HCT116 (cell line): ENCODE measurements at places on chromosomes 5 and 9. TPM values are rescaled to one million over a fixed set of nuclear protein-coding genes. Genes with fewer than 3 reads are reported as not detected.
A peak's percentile ranks its signal among the peaks of the same experiment; 100 is the strongest.

DNA sequence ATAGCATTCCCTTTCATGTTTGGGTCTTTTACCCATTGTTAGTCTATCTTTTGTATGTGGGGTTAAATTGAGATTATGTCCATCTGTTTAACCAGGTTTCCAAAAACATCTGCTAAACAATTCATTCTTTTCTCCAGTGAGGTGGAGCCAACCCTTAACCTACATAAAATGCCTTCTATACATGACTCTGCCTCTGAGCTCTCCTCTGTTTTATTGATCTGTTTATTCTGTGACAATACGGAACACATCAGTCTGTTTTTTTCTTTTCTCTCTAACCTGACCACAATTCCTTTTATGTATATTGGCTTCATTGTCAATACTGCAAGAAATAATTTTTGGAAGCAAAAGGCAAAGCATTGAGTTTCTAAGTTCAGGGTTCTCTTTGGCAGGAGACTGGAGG, 9.9 kb upstream of the ARL15 start:
- no peaks in the 10 kb centered on the region for H3K36me3 ChIP-seq
- no peak overlapping the region for H3K27ac ChIP-seq
- no peak overlapping the region for H3K4me3 ChIP-seq

- no peak for DNase-seq
- H3K36me3 ChIP-seq: no peaks in the 10 kb centered on the region
- no peak overlapping the region for H3K27ac ChIP-seq
- peaks cover 5% of the 10 kb centered on the region for H3K4me1 ChIP-seq
Measured at GRCh38 chr9:116555119-116555518, 132.0 kb upstream of the TRIM32 start.

DNA sequence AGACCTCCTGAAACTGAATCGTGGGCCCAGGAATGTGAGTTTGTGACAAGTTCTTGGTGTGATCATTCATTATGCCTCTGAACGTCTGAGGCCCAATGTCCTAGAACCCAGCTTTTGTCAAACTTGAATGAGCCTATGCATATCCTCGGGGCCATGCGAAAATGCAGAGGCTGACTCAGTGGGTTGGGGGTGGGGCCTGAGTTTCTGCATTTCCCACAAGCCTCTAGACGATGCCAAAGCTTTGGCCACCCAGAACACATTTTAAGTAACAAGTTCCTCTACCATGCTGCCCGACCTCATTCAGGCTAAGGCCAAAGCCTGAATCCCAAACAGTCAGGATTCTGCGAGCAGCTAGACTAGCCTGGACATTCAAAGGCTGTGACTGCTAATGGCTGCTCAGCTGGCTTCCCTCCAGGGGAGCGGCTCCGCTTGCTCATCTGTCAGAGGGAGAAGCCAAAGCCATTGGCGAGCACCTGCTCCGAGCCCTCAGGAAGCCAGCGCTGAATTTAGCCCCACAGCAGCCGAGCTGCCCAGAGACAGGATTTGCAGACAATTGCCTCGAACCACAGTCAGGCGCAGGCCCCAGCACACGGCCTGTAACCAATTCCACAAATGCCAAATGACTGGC, 177.5 kb downstream of the ZDHHC21 start:
- H3K4me3 ChIP-seq: no peak overlapping the region
- DNase-seq: no peak
- no peaks in the 10 kb centered on the region for H3K4me1 ChIP-seq
- H3K27me3 ChIP-seq: peaks cover 3% of the 10 kb centered on the region; the same call in 1 of the 2 replicates
- no peak overlapping the region for H3K27ac ChIP-seq
- H3K36me3 ChIP-seq: no peaks in the 10 kb centered on the region

- H3K36me3 ChIP-seq: no peaks in the 10 kb centered on the region
- H3K27me3 ChIP-seq: peaks cover 42% of the 10 kb centered on the region
- no peak for DNase-seq
- H3K4me1 ChIP-seq: no peaks in the 10 kb centered on the region
- no peak overlapping the region for H3K27ac ChIP-seq
Measured at GRCh38 chr5:137375741-137376526, 123.2 kb downstream of the SPOCK1 start.

- peaks cover 11% of the 10 kb centered on the region for H3K27me3 ChIP-seq
- no peak overlapping the region for H3K27ac ChIP-seq
- H3K36me3 ChIP-seq: no peaks in the 10 kb centered on the region
- H3K4me3 ChIP-seq: no peak overlapping the region
Measured at GRCh38 chr9:90419221-90419851, 223.3 kb downstream of the DIRAS2 start.

The TAF1L gene
- not detected for total RNA-seq

DNA sequence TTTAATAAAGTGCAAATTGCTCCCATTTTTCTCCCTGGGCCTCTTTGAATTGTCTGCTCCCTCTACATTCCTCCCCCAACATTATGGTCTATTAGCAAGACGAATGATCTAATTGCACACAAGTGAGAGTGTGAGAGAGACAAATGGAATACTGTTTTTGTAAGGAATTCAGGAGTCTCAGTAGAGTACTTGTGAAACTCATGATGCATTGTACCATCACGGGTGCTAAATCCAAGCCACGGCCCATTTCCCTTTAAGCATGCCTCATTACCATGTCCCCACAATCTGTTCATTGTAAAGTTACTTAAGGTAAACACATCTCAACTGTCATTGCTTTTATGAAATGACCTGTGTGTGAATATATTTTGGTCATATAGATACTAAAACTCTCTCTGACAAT, 62.8 kb downstream of the CD180 start:
- no peak for DNase-seq
- no peak overlapping the region for H3K27ac ChIP-seq
- peaks cover 13% of the 10 kb centered on the region; the same call in 1 of the 2 replicates for H3K27me3 ChIP-seq
- no peaks in the 10 kb centered on the region for H3K36me3 ChIP-seq
- no peaks in the 10 kb centered on the region for H3K4me1 ChIP-seq
- no peak overlapping the region for H3K4me3 ChIP-seq

GRCh38 chr5:27450607-27451006, 412.2 kb upstream of the CDH9 start:
- no peaks in the 10 kb centered on the region for H3K36me3 ChIP-seq
- no peaks in the 10 kb centered on the region for H3K27me3 ChIP-seq
- DNase-seq: no peak

- no peak overlapping the region for H3K27ac ChIP-seq
- H3K36me3 ChIP-seq: no peaks in the 10 kb centered on the region
- no peak overlapping the region for H3K4me3 ChIP-seq
- peaks cover 21% of the 10 kb centered on the region for H3K27me3 ChIP-seq
- DNase-seq: no peak
- peaks cover 13% of the 10 kb centered on the region for H3K4me1 ChIP-seq
Measured at GRCh38 chr5:170333161-170333910, 35.8 kb upstream of the LCP2 start.

DNA sequence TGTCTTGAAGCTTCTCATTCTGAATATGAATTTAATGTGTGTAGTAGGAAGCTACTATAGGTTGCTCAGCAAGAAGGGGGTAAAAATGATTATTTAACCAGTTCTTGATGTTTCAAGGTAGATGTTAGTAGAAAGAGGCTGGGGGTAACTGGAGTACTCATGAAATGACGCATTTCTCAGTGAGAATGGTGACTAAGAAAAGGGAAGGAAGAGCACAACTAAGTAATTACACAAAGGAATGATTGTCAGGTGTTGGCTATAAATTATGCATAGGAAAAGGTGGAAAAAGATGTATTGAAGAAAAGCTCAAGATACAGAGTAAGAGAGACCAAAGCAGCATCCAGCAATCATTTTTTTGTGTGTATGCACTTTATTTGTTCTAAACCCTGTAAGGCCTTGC, 1.4 kb upstream of the PSIP1 start:
- DNase-seq: no peak
- no peaks in the 10 kb centered on the region for H3K27me3 ChIP-seq
- no peak overlapping the region for H3K27ac ChIP-seq
- peaks cover 12% of the 10 kb centered on the region; the same call in 1 of the 2 replicates for H3K36me3 ChIP-seq

GRCh38 chr5:134215757-134216156, 10.1 kb downstream of the PPP2CA start:
- peaks cover 4% of the 10 kb centered on the region; the same call in 1 of the 2 replicates for H3K36me3 ChIP-seq
- no peak overlapping the region for H3K27ac ChIP-seq
- peaks cover 8% of the 10 kb centered on the region for H3K4me1 ChIP-seq
- no peaks in the 10 kb centered on the region for H3K27me3 ChIP-seq

GRCh38 chr5:23627976-23628375, 120.6 kb downstream of the PRDM9 start:
- no peak overlapping the region for H3K27ac ChIP-seq
- H3K27me3 ChIP-seq: no peaks in the 10 kb centered on the region
- DNase-seq: no peak
- H3K36me3 ChIP-seq: no peaks in the 10 kb centered on the region
- H3K4me1 ChIP-seq: no peaks in the 10 kb centered on the region
- no peak overlapping the region for H3K4me3 ChIP-seq

The SLC27A6 gene
- total RNA-seq: 7.9 TPM

DNA sequence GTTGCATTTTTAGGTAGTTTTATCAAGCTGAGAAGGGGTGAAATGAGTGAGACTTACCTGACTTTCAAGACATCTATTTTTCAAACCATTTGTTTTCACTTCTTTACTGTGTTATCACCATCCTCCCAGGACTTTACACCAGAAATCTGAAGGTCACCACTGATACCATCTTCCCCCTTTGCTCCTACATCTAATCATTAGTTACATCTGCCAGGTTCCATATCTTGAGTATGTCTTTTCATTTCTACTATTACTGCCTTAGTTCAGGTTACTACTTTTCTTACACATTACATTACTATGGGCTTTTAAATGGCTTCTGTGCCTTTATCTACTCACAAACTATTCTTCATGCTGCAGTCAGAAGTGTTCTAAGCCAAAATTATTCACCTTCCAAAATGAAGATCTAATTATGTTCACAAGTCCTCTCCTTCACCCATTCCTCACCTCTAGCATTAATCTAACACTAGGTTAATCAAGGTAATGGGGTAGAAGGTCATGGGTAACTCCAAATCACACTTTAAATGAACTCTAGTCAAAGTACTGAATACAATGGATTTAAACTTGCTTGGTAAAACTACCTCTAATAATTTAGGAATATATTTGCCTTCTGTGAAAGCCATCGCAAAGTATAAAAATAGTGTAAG, 2.1 kb upstream of the HSDL2 start:
- no peak for DNase-seq
- no peak overlapping the region for H3K27ac ChIP-seq
- peaks cover 7% of the 10 kb centered on the region; the same call in 1 of the 2 replicates for H3K4me1 ChIP-seq
- peak overlapping the region; percentile 86 for H3K4me3 ChIP-seq
- no peaks in the 10 kb centered on the region for H3K36me3 ChIP-seq
- H3K27me3 ChIP-seq: no peaks in the 10 kb centered on the region

GRCh38 chr5:168583742-168584482, 4.7 kb upstream of the PANK3 start:
- H3K27ac ChIP-seq: no peak overlapping the region
- H3K4me1 ChIP-seq: peaks cover 8% of the 10 kb centered on the region
- no peak overlapping the region for H3K4me3 ChIP-seq
- no peak for DNase-seq
- H3K36me3 ChIP-seq: no peaks in the 10 kb centered on the region
